Mesenchymal stem cell (in vitro differentiated cells and primary cell): ENCODE measurements at places on chromosomes 11 and 22.
A peak's percentile ranks its signal among the peaks of the same experiment; 100 is the strongest.

DNA sequence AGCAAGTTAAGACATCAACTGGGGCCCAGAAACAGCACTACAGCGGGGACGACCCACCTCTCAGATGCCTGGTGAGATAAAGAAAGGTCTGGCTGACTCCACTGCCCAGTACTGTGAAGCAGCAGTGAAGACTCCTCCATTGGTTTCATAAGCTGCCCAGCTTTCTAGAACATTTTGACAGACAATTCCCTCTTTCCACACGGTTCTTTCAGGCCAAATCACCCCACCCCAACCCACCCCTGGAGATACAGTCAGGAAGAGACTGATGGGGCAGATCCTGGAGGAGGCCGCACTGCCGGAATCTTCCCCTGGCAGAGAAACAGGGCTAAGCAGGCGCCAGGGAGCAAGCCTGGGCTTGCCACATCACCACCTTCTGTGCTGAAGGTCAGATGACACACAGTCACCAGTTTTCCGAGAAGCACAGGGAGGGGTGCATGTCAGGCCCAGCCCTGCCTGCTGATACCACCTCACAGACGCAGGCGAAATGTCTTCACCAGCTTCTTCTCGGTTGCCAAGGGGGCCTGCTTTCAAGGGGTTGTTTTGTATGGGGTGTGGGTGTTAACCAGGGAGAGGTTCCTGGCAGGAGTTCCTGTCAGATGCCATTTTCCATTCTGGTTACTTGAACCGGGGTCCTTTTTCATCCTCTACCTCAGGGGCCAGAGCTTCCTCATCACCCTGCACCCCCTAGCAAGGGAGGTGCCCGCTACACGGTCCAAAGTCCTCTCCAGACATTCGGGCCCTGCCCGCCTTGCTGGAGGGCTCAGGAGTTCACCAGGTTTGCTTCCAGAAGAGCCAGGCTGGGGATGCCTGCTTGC is 1.4 kb upstream of the NEAT1 start:
- DNase-seq = peak; percentile 100

- peak; percentile 28 for DNase-seq
Observed at GRCh38 chr11:119315131-119316015, 1.6 kb downstream of the MCAM start.

DNA sequence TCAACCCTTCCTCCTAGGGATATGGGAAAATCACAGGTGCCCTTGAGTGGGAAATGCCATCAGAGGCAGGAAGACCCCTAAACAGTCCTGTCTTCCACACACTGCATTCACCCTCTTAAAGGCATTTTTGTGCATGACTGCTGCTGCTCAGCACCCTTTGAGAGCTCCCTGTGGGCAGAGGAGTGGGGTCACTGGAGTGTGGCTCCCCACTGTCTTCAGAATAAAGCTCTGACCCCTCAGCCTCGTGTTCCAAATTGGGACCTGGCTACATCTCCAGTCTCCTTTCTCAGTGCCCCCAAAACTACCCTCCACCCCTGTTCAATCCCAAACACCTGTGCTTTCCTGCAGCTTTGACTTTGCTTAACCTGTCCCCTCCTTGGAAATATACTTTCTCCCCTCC is 46.6 kb downstream of the CHRDL2 start:
- DNase-seq = no peak

DNA sequence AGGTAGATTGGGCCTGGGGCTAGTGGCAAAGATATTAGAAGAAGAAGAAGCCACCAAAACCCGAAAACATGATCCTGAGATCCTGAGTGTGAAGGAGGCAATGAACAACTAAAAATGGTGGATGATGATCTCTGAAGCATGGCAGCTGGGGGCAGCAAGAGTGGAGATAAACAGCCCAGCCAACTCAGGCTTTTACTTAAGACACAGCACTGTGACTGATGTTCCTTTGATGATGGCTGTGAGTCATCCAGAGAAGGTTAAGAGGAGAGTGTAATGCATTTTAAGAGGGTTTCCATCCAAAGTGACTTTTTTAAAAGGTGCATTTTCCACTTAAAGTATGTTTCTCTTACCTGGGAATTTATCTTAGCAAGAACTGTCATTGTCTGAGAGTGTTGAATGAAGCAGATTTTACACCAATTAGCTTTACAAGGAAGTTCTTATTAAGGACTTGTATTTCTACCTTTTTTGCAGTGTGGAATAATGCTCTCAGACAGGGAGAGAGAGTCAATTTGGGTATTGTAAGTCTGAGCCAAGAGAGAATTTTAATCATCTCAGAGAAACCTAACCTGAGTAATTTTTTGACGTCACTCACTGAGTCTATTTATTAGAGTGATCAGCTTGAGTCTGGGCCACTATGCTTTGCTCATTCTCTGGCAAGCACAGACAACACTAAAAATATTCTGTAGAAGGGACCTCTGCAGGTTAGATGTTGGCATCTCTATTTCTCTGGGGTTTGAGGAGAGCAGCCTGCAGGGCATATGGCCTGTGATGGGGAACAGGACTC is 14.1 kb upstream of the CALCB start:
- no peak for DNase-seq

GRCh38 chr11:131393691-131394090 is 23.3 kb downstream of the NTM start:
- no peak for DNase-seq

DNA sequence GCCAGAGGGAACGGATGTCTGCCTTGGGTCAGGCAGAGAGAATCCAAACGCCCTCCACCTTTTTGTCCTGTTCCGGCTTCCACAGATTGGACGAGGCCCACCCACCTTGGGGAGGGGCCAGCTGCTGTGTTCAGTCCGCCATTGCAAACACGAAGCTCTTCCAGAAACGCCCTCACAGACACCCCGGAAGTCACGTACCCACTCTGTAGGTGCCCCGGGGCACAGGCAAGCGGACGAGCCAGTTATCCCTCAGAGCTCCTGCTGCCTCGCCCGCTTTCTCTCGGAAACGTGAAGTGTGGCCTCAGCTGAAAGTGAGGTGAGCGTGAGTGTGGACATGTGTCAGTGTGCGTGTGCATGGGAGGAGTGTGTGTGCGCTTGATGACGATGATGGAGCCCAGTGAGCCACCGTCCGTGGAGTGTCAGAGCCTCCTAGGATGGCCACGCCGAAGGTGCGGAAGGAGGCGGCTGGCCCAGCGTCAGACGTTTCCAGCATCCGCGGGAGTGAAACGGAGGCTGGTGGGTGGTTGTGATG is 869.2 kb downstream of the TBC1D22A start:
- DNase-seq = no peak

DNA sequence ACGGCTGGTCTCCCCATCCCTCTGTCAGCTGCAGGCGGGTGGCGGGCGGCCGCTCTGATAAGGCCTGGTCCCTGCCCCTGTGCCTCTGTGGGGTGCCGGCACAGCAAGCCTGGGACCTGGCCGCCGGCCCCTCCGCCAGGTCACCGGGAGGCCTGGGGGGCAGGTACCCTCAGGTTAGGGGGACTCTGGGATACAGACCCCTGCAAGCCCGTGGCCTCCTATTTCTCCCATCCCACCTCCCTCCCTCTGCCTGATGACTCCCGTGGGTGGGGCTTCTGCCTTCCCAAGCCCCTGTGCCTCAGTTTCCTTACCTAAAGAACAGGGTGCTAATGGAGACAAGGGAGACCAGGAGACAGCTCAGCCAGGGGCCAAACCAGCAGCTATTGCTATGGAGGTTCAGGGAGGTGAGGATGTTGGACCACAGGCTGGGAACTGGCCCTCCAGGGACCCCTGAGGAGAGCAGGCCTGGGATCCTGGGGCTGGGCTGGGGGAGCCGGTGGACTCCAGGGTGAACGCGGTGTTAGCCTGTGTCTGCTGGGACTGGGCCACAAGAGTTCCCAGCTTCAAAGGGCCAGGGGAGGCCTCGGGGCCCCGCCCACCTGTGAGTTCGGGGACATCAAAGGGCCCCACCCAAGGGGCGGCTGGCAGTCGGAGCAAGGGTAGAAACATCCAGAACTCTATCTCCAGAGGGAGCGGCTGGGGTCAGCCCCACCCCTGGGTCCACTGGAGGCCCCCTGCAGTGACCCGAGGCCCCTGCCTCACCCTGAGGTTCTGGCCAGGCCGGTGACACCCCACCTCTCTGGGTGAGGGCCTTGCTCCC is 32.0 kb upstream of the TH start:
- DNase-seq = no peak

GRCh38 chr11:65132988-65133700 is 1.2 kb downstream of the SYVN1 start:
- peak; percentile 17 for DNase-seq

DNA sequence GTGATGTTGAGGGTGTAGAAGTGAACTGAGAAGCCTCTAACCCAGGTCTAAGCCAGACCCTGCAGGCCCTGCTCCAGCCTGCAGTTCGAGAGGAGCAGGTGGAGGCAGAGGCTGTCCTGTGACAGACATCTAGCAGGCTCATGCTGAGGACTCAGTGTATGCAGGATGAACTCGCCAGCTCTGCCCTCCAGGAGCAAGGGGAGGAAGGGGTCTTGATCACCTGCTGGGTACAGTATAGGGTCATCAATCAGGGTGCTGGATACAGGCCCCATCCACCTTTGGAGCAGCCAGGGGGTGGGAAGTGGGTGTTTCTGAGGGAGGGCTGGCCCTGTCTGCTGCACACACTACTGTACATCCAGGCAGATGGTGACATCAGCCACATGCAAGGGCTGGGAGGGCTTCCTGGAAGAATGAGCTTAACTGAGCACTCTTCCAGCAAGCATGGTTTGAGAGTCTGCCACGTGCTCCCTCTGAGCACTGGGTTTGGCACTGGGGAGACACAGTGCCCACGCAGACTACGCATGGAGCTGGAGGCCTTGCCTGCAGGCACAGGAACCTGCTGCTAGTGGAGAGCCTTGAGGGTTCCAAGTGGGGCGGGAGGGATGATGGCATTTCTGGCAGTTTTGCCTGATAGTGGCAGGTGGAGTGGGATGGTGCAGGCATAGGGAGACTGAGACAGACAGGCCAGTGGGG is 9.2 kb downstream of the MAPK8IP1 start:
- no peak for DNase-seq

- DNase-seq = no peak
Observed at GRCh38 chr22:32916025-32916424, 114.5 kb downstream of the TIMP3 start.

DNA sequence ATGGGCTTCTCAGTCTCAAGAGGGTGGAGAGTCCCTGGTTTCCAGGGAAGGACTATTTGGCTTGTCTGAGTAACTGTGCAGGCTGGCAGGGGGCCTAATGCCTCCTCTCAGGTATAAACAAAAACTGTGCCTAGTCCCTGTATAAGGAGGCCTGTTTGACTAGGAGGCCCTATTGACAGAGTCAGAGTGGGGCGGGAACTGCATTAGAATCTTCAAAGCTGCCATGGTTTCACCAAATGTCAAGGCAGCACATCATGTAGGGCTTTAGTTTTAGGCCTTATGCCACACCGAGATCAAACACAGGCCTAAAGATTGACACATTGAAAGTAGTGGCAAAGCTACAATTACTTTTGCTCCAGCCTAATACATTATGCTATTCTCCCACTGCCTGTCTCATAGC is 611.5 kb upstream of the B3GAT1 start:
- DNase-seq = no peak

- DNase-seq = no peak
Observed at GRCh38 chr22:43479301-43479950, 67.6 kb downstream of the MPPED1 start.

GRCh38 chr11:46370253-46370652 is 11.2 kb upstream of the MDK start:
- DNase-seq = no peak
